ENCODE measurements at places on chromosomes 5 and 9.
A peak's percentile ranks its signal among the peaks of the same experiment; 100 is the strongest.

DNA sequence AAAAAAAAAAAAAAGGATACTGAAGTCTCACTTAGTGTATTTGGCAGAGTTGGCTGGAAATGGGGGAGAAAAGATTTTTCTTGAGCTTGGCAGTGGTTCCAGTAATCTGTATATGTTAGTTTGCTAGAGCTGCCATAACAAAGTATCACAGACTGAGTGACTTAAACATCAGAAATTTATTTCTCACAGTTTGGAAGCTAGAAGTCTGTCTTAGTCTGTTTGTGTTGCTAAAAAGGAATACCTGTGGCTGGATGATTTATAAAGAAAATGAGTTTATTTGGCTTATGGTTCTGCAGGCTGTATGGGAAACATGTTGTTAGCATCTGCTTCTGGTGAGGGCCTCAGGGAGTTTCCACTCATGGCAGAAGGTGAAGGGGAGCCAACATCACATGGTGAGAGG lies 89.6 kb upstream of the CEP78 start:
- no peak for DNase-seq

- no peak for DNase-seq
Measured at GRCh38 chr9:33452828-33453271, 5.5 kb upstream of the AQP3 start.

DNA sequence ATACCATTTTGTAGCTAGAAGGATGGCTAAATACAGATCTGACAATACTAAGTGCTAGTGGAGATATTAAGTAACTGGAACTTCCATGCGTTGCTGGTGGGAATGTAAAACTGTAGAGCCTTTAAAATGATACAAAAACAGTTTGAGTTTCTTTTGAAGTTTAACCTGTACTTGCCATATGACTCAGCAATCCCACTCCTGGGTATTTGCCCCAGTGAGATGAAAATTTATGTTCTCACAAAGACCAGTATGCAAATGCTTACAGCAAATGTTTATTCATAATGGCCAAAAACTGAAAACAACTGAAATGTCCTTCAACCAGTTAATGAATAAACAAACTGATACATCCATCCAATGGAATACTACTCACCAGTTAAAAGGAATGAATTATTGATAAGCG lies 137.3 kb downstream of the SLC12A2 start:
- no peak for DNase-seq

- DNase-seq = no peak
Measured at GRCh38 chr5:42756606-42757601, at the start of gene CCDC152. Gene CCDC152 (plus strand): TSS chr5:42756818. CDS start chr5:42759122, 2,304 bp downstream.

DNA sequence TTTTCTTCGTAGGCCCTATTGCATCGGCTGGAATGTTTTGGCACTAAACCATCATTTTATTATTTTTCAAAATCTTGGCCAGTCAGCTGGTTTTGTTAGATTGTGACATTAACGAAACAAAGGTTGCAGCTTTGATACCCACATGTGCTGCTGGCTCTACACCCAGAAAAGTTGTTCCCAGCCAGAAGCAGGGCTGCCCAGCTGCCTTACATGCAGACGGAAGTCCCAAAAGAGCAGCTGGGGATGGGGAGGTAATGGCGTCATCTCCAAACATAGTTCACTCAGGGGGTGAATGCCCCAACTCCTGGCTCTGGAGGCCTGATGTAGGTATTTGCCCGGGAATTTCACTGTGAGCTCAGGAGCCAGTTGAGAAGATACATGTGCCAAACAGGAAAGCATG lies 23.3 kb downstream of the TMEM171 start:
- no peak for DNase-seq

DNA sequence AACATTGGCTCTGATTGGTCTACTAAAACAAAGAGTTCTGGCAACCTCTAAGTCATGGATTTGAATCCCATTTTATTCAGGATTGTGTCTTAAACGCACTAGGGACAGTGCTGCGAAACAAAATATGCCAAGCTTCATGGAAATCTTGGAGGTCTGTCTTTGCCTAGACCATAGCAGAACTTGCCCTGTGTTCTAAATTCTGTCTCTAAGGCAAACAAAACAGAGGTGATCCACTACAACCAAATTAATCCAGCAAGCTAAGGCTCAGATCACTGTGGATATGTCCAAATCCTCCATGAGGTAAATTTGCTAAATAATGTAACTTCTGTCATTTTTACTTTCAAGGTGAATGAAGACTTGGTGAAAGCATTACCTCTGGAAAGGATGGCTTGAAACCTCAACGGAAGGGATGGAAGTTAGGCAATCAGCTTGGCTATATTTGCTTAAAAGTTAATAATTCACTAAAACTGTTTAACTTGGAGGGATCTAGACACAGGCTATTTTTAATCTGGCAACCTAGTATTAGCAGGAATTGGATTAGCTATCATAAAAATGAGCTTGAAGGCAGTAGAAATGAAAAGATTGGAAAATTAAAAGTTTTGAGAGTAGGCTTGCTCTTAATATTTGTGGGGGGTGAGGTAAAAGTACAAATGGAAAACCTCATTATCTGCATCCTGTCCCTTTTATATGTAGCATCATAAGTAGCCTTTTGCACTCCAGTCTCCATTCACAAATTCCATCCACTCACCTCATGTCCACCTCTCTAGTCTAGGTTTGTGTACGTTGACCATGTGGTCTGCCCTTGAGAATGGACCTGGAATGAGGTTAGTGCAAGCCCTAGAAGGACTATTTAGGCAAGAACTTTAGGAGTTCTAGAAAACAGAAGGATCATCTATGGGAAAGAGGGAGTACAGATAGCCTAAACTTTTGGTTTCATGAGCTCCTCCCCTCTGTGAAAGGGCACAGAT lies 176.2 kb downstream of the SMC2 start:
- DNase-seq = no peak

- DNase-seq = no peak
Measured at GRCh38 chr5:31863991-31864411, 225.1 kb downstream of the PDZD2 start.

- no peak for DNase-seq
Measured at GRCh38 chr9:33025572-33026342, 684 bp downstream of the DNAJA1 start.

DNA sequence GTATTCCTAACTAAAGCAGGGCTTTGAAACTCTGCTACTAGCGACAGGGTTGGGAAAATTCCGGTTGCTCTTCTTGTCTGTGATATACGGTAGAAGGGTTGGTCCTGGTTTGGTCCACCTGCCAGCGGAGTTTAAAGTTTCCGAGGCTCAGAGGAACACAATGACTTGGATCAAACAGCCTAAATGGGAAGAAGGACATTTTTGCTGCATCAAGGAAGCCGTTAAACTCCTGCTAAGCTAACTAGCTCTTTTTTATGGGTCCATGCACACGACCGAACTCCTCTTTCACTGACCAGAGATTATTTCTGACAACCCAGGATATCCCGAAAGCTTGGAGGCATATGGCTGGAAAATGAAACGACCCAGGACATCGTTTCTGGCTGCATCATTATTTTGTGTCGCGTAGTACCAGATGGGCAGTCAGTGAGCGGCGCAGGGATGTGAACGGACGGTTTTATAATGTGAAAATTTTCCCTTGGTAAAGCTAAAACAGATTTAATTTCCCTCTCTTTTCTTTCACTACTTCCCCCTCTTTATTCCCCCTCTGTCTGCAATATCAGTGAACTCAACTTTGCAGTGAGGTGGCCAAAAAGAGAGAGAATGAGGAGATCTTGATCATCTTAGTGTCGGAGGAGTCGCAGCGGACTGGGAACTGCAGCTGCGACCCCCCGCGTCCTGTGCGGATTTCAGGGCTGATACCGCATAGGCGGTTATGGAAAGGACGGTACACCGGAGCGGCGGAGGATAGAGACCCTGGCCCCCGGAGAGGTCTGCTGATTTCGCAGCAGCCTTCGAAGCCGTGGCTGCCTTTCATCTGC lies at the start of gene LURAP1L:
TSS of gene LURAP1L (plus strand) at position 160 of the 818 bp plus-strand sequence. CDS start 696 bp downstream, outside the sequence.
- peak; percentile 61 for DNase-seq
